ENCODE measurements at places on chromosomes 6 and 20.

GRCh38 chr6:170017603-170018320, 266.3 kb downstream of the ERMARD start:
- DNase-seq: no peak

DNA sequence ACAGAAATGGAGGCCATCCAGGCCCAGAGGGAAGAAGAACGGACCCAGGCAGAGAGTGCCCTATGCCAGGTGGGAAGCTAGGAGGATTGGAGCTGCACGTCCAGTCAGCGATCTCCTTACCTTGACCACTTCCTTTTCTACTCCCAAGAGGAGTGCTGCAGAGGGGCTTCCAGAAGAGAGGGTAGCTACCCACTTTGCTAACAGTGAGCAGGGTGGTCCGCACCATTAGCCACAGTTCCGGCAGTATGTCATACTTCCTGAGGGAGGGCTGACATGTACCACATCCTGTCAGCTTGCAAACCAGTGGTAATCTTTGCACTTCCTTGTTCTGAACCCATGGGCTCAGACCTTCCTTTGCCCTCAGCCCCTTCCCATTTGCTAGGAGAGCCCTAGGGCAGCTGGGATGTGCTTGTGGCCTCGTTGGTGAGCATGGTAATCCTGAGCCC, 35.4 kb downstream of the CEP250 start:
- DNase-seq: peak; percentile 75

DNA sequence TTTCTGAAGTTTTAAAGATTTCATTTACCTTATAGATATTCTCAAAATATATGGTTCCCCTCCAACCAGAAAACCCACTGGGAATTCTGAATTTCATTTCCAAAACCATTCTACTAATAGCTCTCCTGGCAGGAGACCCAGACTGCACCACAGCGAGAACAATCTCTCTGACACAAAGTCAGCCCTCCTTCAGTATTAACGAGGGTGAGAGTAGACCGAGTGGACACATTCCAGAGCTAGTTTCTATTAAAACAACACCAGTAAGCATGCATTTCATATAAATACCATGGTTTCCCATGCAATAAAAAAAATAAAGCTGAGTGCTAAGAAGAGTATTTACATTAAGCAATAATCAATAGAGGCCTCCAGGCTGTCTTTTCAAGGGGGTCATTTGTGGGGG, 899.6 kb upstream of the SLC35B3 start:
- no peak for DNase-seq

- DNase-seq: peak; percentile 81
Observed at GRCh38 chr6:36442671-36443470, at the start of the genes KCTD20 and PXT1. Gene KCTD20, plus strand, starts transcription at chr6:36443000. Its CDS starts 27,098 bp downstream, at chr6:36470098. Gene PXT1, minus strand, starts transcription at chr6:36442854. Its CDS starts 16,772 bp downstream, at chr6:36426082.

DNA sequence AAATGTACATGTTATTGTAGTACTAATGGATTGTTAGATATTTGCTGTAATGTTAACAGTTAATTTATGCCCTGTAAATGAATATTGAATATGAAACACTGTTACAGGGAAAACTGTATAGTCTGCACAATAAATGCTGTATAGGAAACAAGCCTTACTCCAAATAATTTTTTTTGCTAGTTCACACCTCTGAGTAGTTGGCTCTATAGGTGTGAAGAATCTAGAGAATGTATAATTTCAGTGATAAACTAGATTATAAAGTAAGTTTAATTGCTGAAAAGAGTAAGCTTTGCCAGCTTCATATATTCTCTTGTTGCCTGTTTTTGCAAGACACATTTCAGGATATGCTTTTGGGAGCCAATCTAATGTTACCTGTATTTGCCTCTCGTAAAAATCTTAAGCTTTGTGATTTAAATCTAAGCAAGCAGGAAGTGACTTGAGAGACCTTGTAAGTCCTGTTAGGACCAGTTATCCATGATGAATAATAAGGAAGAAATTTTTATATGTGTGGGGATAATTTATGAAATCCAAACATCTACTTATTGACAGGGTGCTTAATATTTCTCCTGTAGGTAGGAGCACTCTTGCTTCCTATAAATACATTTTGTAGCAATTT, 232.4 kb downstream of the ZFAND3 start:
- DNase-seq: no peak

GRCh38 chr6:129598244-129599187, 111.5 kb downstream of the ARHGAP18 start:
- peak; percentile 61 for DNase-seq

DNA sequence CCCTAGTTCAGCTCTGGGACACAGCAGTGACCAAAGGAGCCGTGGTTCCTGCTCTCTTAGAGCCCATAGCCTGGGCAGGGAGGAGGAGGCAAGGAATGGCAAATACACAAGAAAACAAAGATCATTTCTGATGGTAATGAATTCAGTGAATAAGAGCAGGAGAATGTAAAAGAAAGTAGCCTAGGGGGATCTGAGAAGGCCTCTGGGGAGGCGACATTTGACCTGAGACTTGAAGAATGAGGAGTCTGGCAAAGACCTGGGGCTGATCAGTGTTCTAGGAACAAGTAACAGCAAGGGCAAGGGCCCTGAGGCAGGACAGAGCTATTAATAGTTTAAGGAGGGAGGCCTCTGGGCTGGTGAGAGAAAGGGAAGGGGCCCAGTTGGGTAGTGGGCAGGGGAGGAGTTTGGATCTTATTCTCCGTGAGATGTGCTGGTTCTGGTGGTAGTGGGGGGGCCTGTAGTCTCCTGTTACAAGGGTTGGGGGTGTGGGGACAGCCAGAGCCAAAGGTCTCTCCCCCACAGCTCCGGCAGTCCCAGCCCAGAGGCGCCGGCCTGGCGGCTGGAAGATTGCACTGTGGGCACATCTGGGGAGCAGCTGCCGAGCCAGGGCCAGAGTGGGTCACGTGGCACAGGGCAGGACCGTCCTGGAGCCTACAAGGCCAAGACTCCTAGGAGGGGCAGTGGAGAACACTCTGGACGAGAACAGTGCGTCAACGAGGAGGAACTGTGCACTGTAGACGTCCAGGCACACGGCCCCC, 9.3 kb upstream of the ID1 start:
- DNase-seq: no peak

DNA sequence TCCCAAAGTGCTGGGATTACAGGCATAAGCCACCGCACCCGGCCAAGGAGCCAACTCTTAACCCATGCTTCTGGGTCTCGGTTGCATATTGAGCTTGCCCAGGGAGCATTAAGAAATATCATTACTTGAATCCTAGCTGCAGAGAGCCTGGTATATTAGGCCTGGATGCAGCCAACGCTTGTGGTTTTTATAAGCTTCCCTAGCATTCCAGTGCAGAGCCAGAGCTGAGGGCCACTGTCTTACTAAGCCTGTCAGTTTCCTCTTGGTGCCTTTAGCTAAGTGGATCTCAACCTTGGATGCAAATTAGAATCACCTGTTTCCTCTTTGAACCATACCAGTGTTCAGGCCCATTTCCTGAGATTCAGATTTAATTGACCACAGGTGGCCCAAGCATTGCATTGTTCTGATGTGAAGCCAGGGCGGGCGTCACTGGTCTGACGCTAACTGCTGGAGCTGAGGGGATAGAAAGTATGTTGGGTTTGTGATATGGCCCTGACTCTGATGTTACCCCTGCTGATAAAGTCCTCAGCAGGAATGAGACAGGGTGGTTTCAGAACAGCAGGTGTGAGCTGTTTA, 76.3 kb downstream of the BTBD3 start:
- no peak for DNase-seq

- peak; percentile 34 for DNase-seq
Observed at GRCh38 chr6:127792616-127793015, 108.2 kb downstream of the THEMIS start.

GRCh38 chr6:166422201-166422940, 39.6 kb upstream of the MPC1 start:
- no peak for DNase-seq

- no peak for DNase-seq
Observed at GRCh38 chr20:45300961-45301360, 5.7 kb upstream of the RBPJL start.

DNA sequence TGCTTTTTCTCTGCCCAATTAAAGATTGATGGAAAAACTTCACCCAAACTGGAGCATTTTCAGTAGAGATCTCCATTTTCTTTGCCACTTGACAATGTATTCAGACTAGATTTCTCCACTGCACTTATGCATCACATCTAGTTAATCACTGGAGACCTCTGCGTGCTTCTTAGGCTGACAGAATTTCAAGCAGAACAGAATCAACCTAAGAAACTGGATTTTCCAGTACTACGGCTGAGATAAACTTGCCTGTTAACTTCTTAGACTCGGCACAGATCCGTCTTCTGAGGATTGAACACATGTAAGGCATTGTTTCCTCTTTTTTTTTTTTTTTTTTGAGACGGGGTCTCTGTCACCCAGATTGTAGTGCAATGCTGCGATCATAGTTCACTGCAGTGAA, 139.2 kb downstream of the LRRC1 start:
- DNase-seq: no peak

GRCh38 chr6:24229696-24230405, 103.8 kb downstream of the NRSN1 start:
- no peak for DNase-seq

GRCh38 chr6:5300206-5300764, 39.0 kb downstream of the FARS2 start:
- no peak for DNase-seq

- no peak for DNase-seq
Observed at GRCh38 chr6:144534180-144534579, 249.0 kb downstream of the UTRN start.

GRCh38 chr6:65667916-65668656, 38.9 kb downstream of the EYS start:
- no peak for DNase-seq

GRCh38 chr6:16392010-16392409, 153.6 kb downstream of the GMPR start:
- no peak for DNase-seq

DNA sequence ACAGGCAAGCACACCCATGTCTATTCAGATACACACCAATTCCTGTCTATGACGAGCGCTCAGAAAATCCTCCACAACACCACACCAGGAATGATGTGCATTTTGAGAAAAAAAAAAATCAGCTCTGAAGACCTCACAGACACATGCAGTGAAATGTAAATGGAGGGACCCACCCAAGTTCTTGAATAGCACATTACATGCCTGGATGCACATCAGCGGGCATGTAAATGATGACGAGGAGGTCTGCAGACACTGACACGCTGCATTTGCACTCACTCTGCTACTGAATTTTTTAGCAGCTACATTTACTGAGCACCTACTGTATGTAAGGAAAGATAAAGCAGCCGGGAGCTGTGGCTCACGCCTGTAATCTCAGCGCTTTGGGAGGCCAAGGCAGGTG, 14.7 kb downstream of the NRSN2 start:
- DNase-seq: no peak

GRCh38 chr20:59678288-59678687, 73.9 kb downstream of the PHACTR3 start:
- no peak for DNase-seq

DNA sequence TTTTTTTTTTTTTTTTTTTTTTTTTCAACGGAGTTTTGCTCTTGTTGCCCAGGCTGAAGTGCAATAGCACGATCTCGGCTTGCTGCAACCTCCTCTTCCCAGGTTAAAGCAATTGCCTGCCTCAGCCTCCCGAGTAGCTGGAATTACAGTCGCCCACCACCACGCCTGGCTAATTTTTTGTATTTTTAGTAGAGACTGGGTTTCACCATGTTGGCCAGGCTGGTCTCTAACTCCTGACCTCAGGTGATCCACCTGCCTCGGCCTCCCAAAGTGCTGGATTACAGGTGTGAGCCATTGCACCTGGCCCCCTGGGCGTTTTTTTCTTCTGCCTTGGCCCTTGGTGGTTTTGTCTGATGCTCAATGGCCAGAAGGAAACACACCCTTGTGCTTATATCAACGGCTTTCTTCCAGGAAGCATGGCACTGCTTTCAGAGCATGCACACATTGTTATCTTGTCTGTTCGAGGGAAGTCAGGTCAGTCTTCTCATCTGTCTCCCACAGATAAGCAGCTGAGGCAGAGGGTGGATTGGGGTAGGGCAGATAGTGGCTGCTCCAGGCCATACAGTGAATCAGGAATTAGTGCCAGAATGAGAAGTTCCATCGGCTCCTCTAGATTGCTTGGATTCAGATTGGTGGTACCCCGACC, 203.1 kb downstream of the TSHZ2 start:
- DNase-seq: no peak

DNA sequence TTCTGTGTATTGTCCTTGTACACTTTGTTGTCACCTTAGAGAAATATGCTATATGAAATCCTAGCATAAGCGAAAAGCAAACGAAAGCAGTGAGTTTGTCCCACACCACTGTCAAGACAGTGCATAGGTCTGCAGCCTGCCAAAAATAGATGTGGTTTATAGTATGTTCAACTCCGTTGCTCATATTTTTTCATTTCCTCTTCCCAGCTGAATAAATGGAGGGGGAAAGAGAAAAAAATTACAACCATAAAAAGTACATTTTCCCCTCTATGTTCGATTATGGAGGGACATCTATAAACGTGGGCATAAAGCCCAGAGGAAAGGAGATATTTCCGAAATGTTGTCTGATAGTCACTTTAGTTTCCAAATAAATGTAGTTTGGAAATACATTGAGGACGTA, 25.8 kb downstream of the PRL start:
- no peak for DNase-seq

- no peak for DNase-seq
Observed at GRCh38 chr6:12012038-12012557, at the start of gene HIVEP1. Gene HIVEP1, plus strand, starts transcription at chr6:12012312. Its CDS starts 3,317 bp downstream, at chr6:12015629.

- no peak for DNase-seq
Observed at GRCh38 chr6:105372142-105372848, 30.6 kb downstream of the PREP start.

GRCh38 chr20:61941721-61942405, 123.8 kb downstream of the TAF4 start:
- no peak for DNase-seq

Measured in CD4-positive, alpha-beta T cell treated with Interleukin-6 at 100 ng/mL for 8 hours (primary cell).